ENCODE measurements at places on chromosomes 6 and 20.

DNA sequence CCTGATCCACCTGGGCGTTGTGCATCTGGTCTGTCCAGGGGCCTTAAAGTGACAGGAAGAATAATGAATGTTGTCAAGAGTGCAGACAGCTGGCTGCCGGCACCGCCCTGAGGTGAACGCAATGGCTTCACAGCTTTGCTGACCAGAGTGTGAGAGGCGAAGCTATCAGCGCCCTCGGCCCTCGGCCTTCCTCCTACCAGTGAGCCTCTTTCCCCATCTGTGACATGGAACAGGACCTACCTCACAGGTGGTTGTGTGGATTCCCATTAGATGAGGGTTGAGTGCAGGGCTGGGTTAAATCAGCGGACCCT lies 54.8 kb downstream of the CTCFL start:
- DNase-seq = no peak

DNA sequence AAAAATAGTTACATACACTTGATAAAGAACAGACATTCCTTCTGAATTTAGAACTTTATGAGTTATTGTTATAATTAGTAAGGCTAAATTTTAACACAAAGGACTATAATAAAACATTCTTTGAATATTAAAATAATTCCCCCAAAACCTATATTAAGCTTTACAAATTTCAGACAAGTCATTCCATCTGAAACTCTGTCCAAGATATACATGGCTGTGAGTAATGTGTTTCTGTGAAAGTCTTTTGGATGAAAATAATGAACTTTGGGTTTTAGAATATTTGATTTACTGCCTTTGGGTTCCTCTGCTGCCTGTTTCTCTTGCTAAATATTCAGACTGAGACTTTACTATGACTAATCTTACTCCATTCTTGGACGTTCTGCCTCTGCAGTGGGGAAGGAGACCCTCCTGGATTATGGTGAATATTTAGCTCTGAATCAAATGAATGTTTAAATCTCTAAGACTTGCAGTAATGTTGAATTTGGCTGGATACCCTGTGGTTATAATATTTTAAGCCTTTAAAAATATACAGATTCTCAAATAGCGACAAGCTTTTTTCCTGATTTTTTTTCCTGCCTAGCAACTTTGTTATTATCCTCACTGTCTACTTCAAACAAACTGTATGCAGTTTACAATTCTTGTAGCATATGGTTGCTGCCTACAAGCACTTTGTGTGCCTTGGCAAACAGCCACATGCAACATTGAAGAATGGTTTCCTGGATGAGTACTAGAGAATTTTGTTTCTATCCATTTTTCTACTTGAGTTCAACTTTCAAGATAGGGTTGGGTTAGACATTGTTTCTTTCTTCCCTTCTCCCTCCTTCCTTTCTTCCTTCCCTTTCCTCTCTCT lies 51.4 kb downstream of the TXLNB start:
- peak; percentile 10 for DNase-seq

GRCh38 chr20:24952376-24953208 lies 3.5 kb downstream of the CST7 start:
- no peak for DNase-seq

DNA sequence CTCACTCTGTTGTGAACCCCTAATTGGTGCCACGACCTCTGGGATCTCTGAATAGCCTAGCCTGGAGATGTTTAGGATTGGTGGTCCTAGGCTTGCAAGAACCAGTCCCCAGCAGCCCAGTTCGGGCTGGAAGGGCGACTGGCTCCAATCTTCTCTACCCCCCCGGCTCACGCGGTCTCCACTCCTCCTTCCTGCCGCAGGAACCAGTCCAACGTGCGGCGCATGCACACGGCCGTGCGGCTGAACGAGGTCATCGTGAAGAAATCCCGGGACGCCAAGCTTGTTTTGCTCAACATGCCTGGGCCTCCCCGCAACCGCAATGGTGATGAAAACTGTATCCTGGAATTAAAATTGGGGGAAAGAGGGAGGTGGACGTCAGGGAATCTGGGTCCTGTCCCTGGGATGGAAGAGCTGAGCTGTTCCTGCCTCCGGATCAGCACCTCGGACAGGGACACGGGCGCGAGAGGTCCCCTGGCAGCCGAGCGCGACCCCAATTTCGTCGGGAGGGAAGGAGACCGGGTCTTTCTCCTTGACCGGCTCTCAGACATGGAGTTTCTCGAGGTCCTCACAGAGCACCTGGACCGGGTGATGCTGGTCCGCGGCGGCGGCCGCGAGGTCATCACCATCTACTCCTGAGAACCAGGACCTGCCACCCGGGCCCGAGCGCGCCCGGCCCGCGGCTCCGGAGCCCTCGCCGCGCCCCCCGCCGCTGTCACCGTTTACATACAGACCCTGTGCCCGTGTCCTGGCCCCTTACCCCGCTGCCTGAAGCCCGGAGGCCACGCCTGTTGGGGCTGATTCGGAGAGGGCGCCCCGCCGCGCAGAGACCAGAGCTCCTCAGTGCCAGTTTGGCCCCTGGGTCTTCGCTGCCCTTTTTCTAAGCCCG lies 28.2 kb downstream of the SLC12A5 start:
- DNase-seq = no peak

DNA sequence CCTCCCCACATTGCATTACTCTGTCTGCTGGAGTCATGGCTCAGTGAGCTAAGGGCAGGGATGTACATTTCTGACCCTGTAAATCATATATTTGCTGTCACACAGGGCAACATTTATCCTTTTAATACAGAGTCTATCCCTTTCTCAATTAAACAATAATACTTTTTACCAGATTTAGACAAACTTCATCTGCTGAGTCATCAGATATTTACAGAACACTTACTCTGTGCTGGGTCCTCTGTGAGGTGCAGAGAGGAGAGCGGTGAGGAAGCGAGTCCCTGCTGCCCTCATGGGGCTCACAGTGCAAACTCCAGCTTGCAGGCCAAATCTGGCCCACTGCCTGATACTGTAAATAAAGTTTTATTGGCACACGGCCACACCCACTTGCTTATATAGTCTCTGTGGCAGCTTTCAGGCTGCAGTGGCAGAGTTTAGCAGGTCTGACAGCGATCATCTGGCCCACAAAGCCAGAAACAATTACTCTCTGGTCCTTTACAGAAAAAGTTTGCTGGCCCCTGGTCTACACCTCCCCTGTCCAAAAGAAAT lies 144.5 kb downstream of the CDH26 start:
- DNase-seq = no peak

DNA sequence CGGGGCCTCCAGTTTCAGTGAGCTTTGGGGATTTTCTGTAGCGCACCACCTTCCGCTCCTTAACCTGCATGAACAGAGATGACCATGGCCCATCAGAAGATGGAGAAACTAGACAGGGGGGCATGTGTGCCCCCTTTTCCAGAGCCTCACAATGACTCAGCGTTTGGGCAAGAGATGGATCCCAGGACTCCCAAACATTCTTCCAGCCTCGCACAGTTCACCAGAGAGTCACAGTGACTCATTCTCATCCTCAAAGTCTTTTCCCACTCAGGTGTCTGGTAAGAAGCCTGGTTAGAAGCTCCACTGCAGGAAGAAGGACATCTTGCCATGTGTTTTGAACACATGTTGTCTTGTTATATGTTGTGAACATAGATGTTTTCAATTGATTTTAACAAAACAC lies 76.2 kb upstream of the FRMD1 start:
- no peak for DNase-seq

GRCh38 chr20:34952671-34953070 lies 2.9 kb downstream of the GSS start:
- DNase-seq = no peak

DNA sequence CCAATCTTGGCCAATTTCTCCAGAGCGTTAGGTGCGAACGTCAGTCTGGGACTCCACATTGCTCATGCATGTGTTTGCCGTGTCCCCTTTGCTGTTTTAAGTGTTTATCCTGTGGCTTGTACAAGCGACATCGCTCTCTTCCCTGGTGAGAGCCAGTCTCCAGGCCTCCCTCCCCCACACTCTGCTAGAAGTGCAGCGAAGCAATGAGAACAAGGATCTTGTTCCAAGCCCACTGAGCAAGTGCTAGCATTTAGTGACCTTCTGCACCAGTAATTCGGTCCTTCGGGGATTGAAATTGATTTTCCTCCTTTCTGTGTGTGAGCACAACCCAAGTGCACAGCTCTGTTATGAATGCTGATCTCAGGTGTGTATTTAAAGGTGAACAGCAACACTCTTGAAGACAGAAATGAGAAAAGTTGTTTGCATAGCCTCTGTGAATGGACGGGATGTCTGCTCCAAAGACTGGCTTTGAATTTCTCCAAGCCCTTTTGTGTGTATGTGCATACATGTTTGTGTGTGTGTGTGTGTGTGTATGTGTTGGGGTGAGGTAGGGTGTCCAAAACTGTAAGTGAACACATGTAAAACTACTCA lies 29.0 kb downstream of the CD83 start:
- DNase-seq = no peak

DNA sequence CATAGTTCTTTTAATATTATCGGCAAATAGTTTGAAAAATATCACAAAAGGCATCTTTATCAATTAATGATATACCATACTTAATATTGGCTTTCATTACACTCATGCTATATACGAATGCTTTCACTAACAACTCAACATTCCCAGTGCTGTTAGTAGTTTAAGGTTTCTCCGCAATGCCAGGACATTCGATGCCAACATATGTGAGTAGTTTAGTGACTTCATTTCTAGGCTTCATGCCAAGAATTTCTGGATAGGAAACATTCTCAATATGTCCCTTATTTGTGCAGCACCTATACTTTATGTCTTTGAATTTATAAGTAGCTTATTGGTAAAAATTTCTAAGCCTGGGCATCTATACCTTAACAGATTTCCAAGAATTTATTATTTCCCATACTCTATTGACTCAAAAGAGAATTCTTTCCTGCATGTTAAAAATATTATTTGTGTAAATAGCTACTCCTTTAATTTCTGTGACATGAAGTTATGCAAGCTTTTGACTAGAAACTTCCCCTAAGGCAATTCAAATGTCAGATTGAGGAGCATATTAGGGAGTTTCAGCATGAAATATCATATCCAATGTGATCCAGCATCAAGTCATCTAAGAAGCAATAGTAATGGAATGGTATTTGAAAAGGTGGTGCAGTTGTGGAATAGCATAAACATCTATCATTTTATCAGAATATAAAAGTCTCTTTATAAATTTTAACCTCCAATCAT lies 236.0 kb upstream of the STXBP5 start:
- DNase-seq = peak; percentile 23

- DNase-seq = no peak
These were observed 8.7 kb downstream of the TRIB3 start for GRCh38 chr20:389220-389619.

DNA sequence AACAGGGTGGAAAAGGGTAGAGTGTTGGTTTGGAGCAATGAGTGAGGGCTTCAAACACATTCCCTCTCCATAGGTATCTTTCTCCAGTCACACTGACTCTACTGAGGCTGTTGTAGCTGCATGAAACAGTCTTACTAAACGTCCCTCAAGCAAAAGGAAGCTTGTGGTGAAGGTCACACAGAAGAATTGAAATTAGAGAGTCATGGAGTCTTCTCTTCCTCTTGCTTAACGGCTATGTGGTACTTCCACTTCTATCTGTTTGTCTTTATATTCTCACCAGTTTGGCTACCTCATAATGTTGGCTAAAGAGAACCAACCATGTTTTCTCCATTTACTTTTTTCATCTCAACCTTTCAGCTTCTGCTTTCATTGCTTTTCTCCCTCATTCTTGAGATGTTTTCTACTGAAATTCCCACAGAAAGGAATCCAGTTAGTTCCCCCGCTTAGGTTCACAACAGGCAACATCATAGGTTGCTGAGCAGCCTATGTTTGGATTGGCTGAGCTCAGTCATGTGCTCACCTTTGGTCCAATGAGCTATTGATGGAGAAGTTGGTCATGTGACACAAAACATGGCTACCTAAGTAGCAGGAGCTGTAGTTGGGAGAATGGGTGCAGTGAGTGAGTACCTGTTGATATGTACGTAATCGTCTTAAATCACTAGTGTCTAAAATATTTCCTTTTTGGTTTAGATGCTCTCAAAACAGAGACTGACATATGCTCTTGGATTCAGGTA lies 99.8 kb downstream of the SNAP25 start:
- DNase-seq = no peak

GRCh38 chr20:9363673-9364072 lies 150.7 kb upstream of the LAMP5 start:
- no peak for DNase-seq

- no peak for DNase-seq
These were observed 175.5 kb downstream of the EPM2A start for GRCh38 chr6:145559836-145560235.

- DNase-seq = no peak
These were observed 72.7 kb downstream of the IGF2R start for GRCh38 chr6:160041608-160042007.

GRCh38 chr6:131173680-131174079 lies 38.4 kb downstream of the AKAP7 start:
- DNase-seq = no peak

- DNase-seq = no peak
These were observed 5.4 kb downstream of the CCN5 start for GRCh38 chr20:44720621-44720996.

GRCh38 chr6:144286503-144287393 lies 1.6 kb downstream of the UTRN start:
- DNase-seq = no peak

GRCh38 chr20:15945289-15945688 lies 628.0 kb downstream of the KIF16B start:
- DNase-seq = no peak

- no peak for DNase-seq
These were observed 121.7 kb upstream of the MLIP start for GRCh38 chr6:53989504-53989903.

GRCh38 chr6:30287139-30287538 lies 39.6 kb upstream of the TRIM39 start:
- DNase-seq = no peak

GRCh38 chr6:26031151-26031594 lies 56.1 kb upstream of the HFE start:
- DNase-seq = no peak

GRCh38 chr6:169222126-169222525 lies 31.5 kb downstream of the THBS2 start:
- no peak for DNase-seq

- DNase-seq = no peak
These were observed 66.4 kb downstream of the OLIG3 start for GRCh38 chr6:137427656-137428290.

- no peak for DNase-seq
These were observed 70.9 kb upstream of the NHSL1 start for GRCh38 chr6:138569970-138570724.

DNA sequence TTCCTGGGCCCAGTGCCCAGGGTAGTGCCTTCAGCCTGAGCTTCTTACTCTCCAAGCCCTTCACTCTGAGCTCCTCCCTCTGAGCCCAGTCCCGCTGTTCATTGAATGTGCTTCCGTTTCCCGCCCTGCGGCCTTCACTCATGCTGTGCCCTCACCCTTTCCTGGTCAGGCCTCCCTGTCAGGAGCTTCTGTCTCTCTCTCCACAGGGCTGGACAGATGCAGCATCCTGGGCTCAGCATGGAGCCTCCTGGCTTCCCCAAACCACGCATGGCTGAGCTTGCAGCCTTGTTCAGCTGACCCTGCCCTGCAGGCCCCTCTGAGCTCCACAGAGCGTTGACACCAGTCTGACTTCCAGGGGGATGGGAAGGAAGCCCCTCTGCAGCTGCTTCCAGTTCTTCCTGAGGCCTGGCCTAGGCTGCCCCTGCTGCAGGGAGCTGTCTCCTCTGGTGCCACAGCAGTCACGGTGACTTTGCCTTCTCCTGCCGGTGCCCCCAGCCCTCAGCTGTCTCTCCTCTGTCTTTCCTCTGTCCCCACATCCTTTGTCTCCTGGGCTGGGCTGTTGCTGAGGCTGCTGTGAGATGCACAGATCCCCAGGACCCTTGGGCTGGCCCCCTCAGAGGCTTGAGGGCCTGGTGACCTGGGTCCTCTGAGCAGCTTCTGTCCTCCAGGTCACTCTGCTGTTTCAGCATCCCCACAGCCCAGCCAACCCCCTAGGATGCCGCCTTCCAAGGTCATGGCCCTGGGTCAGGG lies 7.9 kb upstream of the MYT1 start:
- no peak for DNase-seq

- DNase-seq = no peak
These were observed 7.8 kb downstream of the IP6K3 start for GRCh38 chr6:33738879-33739278.

Measured in NCI-H524 treated with DMSO at 0.1 percent for 48 hours (cell line).